Right hindlimb (tissue), 1 donor: ENCODE measurements at places on chromosomes 5 and 9.
A peak's percentile ranks its signal among the peaks of the same experiment; 100 is the strongest.

DNA sequence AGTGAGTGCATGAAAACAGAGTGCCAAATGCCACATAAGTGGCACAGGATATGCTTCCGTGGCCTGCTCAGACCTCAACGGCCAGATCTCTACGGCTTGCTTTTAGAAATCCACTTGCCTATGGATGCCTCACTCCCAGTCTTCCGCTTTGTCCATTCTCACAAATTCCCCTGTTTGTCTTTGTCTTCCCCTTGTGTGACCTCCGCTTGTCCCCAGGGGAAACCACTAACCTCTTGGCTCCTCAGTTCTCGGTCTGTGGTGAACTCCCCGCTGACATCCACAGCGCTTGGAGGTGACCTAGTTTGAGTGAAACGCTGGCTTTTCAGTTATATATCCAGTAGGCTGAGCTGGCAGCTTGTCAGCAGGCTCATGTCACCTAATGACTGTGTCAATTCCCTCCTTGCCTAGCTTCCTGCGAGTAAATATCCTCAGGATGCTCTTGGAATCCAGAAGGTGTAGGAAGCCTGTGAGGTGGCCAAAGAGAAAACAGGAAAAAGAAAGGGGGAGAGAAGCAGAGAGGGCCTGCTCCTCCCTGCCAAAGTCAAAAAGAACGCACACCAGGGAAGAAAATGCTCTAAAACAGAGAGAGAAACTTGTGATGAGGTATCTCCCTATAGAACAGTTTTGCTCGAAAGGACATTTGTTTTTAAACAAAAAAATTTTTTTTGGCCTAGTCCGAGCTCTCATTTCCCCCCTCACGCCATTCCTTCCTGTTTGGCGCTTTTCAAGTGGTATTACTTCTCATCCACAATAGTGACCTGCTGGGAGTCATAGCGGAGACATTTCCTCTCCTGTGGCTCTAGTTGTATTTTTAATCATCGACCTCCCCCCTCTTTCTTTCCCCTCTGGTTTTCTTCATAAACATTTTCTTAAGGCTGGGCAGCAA lies 101.6 kb upstream of the SPRY4 start:
- DNase-seq: peak; percentile 61

GRCh38 chr5:2779459-2779858 lies 28.0 kb upstream of the IRX2 start:
- DNase-seq: no peak

GRCh38 chr5:159619826-159620225 lies 289.5 kb upstream of the IL12B start:
- no peak for DNase-seq

GRCh38 chr5:1317921-1318565 lies 23.2 kb upstream of the TERT start:
- DNase-seq: peak; percentile 11

DNA sequence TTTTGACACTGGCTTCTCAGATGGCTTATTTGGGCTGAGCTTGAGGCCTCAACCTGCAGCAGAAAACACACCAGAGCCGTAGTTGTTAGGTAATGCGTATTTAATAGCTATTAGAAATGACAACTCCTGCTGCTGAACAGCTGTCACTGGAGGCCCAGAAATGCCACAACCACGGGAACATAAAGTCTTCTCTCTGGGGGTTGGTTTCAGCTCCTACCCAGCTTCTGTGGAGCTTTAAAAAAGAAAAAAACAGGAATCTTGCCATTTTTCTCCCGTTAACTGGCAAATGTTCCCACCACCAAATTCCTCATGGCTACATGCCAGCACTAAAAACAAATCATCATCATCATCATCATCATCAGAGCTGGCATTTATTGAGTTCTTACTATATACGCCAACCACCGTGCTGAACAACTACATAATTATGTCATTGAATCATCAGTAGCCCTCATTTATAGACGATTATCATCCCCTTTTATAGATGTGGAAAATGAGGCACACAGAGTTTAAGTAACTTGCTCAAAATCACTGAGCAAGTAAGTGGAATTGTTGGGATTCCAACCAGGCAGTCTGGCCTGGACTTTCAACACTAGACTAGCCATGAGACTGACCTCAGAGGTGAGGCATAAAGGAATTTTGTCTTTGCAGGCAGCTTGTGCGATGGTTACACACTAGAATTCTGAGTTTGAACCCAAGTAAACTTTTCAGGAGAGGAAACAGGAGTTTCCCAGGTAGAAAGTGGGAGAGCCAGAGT lies 185.3 kb upstream of the WWC1 start:
- no peak for DNase-seq
